H54 (cell line): ENCODE measurements at places on chromosomes 3 and 15.

DNA sequence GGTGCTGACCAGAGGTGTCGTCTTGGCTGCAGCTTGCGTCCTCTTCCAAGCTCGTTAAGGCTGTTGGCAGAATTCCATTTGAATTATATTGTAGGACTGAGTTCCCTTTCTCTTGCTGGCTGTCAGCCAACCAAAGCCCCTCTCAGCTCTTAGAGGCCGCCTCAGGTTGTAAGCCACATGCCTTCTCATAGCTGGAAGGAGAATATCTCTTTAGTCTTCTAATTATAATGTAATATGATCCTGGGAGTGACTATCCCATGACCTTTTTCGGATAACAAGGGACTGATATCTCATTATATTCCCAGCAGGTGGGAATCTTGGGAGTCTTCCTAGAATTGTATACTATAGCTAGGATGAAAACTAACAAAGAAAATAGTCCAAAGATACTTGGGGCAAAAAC, 4.8 kb downstream of the SCG5 start:
- DNase-seq = no peak

DNA sequence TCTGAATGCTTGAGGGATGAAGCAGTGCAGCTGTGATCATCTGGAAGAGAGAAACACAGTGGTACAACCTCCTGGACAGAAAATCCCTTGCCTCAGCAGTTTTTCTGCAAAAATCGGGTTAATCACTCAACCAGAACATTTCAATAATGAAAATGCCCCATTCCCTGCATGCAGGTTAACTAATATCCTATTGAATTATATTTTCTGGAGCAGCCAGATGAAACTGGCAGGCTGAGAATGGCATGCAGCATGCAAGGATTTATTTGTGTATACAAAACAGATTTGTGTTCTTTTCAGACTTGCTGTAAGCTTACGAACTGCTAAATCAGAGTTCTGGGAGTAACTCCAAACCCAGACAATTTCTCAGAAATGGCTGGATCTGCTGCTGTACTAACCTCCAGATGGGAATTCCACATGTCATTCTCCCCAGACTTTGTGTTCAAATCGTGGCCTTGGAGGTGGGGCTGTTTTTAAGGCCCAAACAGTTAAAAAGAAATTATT, 39.1 kb downstream of the SLC9A9 start:
- no peak for DNase-seq

- no peak for DNase-seq
Observed at GRCh38 chr3:72345237-72345878, 502.9 kb downstream of the SHQ1 start.

GRCh38 chr15:44194323-44195150, 534 bp downstream of the FRMD5 start:
- peak; percentile 48 for DNase-seq
